CD4-positive, alpha-beta T cell treated with Interleukin-12 subunit alpha and Interleukin-12 subunit beta, for 1 hour (primary cell): ENCODE measurements at places on chromosomes 1 and 21.

DNA sequence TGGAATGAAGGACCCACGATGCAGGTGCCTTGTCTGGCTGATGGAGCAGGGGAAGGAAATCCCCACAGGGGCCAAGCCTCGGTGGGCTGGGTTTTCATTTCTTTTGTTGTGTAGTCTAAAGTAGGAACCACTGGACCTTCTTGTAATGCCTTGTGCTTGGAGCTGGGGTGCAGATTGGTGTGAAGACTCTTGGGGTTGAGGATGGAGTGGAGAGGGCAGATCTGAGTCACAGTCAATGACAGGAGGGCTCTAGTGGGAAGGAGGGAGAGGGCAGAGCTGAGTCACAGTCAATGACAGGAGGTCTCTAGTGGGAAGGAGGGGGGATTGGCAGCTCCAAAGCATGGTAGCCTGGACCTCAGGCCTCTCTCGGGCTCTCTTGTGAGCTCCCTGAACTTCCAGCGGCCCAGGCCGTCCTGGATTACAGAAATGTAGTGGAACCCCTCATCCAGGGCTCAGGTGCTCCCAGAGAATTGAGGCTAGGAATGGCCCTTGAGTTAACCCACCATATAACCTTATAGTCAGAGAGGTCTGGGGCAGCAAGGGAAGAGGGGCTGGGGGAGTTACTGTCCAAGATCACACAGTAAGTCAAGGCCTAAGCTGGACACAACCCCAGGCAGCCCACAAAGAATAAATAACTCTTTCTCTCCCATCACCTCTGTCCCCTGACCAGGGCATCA is 313.8 kb downstream of the MATN1 start:
- DNase-seq: no peak

GRCh38 chr1:228540161-228540917 is 53.2 kb downstream of the RNF187 start:
- no peak for DNase-seq

DNA sequence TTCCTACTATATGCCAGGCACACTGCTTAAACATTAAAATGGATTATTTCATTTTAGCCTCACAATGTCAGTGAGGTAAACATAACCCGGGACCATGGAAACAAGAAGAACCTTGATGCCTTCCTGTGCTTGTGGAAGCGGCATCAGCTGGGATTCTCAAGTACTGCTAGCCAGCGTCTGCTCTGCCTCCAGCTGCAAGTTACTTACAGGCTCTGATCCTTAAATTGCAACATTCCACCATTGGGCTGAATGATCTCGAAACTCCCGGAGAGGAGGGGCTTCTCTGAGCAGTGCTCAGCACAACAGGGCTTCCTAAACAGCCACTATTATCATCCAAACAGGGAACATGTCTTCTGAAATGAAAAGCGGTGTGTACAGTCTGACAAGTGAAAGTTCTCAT is 6.7 kb upstream of the MAN1C1 start:
- no peak for DNase-seq

DNA sequence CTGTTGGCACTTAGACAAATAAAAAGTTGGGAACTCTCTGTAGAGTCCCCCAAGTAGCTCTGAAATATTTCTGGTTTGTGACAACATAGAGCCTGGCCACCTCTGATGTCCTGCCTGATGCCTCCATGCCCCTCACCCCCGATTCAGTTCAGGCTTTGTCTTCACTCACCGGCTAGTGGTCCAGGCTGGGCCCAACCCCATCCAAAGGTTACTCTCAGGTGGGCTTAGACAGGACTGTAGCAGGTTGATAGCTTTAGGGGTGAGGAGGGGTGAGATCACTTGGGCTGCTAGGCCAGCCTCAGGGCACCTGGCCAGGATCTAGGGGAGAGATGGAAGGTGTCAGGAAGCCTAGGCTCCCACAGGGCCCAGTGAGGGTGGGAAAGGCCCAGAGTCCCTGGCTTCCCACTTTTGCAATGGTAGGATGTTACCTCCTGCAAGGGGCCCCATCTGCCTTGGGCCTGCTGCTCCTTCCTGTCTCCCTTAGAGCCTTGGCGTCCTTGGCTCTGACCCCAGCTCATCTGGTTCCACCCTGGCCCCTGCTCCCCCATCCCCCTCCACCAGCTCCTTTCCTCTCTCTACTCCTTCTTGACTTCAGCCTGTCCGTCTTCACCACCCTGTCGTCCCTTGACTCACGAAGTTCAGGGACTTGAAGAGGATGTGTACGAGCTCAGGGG is 6.7 kb downstream of the EPS8L3 start:
- no peak for DNase-seq

- DNase-seq: no peak
Observed at GRCh38 chr1:219564109-219564508, 48.8 kb downstream of the ZC3H11B start.

DNA sequence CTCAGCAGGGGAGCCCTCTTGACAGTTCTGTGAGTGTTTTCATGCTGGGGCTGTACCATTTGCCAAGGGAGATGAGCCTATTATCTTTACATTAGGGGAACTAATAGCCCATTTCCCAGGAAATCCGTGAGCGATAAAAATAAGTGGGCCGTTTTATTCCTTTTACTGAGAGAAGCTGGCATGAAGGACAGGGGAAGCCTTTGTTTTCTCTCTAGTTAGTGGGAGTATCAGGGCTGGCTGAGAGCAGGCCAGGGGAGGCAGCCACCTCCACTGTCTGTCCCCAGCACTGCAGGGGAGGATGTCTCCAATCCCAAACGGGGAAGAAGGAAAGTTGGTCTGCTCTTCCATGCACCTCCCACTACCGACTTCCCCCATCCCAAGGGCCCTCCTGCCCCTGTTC is 2.5 kb downstream of the UBL4B start:
- no peak for DNase-seq

- no peak for DNase-seq
Observed at GRCh38 chr1:234611847-234612351, 1.9 kb upstream of the IRF2BP2 start.

DNA sequence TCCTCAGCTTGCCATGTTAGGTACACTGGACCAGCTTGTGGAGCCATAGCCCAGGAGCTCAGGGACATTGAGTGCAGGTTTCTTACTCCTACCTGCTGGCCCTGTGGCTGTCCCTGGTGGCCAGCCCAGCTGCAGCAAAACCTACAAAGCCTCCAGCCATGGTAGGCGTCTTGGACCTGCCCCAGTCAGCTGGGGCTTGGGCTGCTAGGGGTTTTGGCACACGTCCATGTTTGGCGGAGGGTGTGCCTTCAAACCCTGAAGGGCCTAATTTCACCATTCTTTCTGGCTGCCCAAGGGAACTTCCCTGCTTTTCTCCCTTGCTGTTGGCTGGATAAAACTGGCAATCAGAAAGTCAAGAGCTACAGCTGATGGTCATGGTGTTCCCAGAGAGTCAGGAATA is 25.4 kb downstream of the HMGCS2 start:
- no peak for DNase-seq

DNA sequence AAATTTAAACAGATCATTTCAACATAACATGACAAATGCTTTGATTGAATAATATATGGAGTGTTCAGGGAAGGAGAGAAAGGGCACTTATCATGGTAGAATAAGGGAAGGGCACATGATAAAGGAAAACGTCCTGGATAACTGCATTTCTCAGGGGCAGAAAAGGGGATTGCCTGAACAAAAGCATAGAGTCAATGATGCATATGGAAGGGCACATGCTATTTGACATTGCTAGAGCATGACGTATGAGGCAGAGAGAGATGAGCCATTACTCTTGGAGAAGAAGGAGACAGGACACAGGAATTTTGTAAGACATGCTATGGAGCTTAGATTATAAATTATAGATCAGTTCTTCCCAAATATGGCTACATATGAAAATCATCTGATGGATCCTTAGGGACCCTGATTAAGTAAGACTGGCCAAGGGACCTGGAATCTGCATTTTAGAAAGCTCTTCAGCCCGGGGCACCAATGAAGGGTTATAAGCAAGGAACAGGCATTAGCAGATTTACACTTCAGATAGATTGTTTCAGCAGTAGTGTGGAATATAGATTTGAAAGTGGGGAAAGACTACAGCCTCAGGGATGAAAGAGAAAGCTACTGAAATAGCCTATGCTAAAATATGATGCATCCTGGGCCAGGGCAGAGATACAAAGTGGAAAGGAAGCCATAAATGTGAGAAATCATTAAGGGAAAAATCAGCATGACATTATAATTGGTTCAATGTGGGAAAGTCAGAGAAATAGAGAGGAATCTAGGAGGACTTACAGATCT is 21.3 kb downstream of the FMO2 start:
- DNase-seq: no peak

DNA sequence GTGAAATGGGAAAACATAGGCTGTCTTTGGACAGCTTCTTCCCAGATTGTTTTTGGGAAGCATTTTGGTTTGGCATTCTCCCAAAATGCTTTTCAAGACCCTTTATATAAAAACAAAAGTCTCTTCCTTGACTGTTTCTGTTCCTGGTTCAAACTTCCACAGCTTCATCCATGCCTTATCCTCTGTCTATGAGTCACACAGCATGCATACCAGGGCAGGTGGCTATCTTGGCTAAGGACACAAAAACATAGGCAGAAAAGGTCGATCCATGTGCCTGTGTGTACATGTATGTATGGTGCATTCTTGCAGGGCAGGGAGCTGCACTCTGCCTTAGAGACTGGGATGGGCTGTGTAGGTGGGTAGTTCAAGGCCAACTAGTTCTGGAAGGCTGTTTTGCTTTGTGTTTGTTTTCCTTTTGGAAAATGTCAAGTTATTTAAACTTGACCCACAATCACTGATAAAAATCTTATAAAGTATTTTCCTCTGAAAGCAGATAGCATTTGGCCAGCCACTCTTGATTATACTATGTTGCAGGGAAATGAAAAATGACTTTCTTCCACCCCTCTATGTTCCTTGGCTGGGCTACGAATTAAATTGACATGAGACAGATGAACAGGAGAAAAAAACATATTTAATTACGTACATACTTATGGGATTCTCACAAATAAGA is 437.0 kb downstream of the SIPA1L2 start:
- DNase-seq: no peak

DNA sequence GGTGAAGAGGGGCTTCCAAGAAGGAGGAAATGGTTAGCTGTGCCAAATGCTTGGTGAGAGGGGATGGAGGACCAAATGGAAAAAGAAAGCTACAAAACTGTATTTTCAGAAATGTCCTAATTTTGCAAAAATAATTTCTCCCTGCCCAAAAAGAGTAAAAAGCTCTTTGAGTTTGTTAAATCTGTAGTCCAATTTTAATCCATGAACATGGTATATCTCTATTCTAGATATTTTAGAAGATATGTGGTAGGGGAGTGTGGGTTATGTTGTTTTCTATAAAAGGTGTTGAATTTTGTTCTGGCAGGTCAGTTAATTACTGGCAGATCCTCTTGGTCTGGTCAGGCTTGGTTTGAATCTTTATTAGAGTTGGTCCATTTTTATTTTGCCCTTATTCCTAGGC is 474.1 kb upstream of the VAMP3 start:
- no peak for DNase-seq

DNA sequence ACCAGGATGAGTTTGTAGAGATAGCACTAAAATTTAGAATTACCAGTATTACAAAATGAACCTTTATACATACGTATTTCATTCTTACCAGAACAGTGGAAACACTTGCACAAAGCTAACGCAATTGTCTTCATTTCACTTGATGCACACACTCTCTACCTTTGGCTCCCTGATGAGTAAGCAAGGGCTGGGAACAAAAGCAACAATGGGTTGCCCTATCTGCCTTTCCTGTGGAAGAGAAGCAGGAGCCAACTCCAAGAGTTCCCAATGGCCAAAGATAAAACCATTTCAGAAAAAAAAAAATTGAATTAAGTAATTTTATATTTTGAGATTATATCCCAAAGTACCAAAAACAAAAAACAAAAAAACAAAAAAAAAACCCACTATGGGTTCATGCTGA is 344.1 kb upstream of the GREM2 start:
- DNase-seq: no peak

DNA sequence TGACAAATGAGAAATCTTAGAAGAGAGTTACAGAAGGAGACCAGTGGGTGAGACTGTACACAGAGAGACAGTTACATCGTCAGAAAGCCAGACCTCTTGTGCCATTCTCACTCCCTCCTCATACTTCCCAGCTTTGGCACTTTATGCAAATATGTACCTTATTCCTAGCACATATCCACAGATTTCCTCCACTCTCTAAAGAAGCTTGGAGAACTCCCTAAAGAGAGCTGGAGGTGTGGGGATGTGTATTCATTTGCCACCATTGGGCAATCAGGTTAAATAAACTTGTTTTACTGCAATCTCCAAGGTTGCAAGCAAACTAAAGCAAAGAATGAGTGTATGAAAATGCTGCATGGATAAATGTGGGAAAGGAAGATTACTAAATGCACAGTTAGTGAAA is 380.9 kb upstream of the PRMT6 start:
- DNase-seq: no peak

- DNase-seq: peak; percentile 36
Observed at GRCh38 chr1:98854137-98854536, 150.5 kb downstream of the PLPPR5 start.

- no peak for DNase-seq
Observed at GRCh38 chr1:67314696-67315095, 7.0 kb downstream of the IL12RB2 start.

GRCh38 chr1:65792669-65793358 is at the start of gene PDE4B:
Gene PDE4B (plus strand): TSS chr1:65792895.
- no peak for DNase-seq

- no peak for DNase-seq
Observed at GRCh38 chr1:16981269-16981849, 939 bp upstream of the MFAP2 start.

DNA sequence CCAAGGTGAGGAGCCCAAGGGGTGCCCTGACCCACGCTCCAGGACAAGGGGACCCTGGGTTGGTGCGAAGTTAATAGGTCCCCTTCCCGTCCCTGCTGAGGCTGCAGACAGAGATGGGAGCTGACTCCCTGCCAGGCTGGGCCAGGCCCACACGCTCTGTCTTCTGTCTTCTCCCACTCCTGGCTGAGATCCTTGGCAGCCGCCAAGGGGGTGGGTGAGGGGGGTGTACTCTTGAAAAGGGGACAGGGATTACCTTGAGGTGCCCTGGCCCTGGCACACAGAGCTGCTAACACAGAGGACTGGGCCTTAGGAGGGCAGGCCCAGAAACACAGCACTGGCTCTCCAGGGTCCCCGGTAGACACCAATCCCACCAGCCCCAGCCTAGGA is 11.0 kb upstream of the CTRC start:
- peak; percentile 2 for DNase-seq

DNA sequence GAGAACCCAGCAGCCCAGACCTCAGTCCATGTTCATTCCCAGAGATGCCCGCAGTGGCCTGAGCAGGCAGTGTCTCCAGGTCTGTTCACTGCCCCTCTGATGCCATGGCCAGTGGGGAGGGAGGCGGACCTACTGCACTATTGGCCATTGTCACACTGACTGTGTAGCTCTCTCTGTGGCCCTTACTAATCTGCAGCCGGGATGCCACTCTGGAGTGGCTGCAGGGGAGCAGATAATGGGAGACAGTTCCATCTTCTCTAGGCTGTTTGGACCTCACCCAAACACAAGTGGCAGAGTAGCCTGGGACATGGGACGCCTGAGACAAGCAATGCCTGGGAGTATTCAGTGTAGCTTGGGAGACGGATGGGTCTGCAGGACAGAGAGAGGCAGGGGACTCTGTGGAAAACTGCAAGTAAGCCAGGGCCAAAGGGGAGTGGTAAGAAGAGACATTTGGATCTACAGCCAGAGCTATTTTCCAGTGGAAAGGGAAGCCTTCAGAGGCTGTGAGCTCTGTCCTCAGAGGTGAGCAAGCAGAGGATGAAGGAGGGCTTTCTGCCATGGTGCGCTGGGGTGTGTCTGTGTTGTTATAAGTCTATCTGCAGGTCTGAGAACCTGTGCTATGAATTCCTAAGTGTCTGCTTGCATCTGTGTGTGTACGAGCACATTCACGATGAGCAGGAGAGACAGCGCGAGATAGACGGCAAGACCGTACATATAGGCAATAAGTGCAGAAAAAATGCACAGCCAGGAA is 26.7 kb downstream of the DMBX1 start:
- DNase-seq: no peak
